Stimulated activated CD4-positive, alpha-beta T cell treated with anti-CD3 and anti-CD28 coated beads, Interleukin-1b, Interleukin-23, amount 100 ng/mL, for 1 hour (primary cell): ENCODE measurements at places on chromosomes 7 and 10.

DNA sequence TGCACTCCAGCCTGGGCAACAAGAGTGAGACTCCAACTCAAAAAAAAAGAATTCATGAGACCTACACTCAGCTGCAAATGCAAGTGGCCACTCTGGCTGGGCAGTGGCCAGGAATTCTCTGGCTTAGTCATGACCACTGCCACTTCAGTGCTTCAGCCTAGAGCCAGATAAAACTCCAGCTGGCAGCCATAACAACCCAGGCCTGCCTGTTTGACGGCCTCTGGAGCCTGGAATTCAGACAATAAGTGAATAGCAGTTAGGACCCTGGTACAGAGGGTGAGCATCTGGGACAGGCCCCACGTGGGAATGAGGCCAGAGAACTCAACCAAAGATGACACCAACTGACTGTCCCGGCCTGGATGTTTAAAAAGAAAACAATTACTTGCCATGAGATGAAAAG lies 18.9 kb downstream of the RCC1L start:
- DNase-seq: no peak

- no peak for DNase-seq
Measured at GRCh38 chr10:60944058-60944909, at the start of gene RHOBTB1. Gene RHOBTB1 (minus strand): TSS chr10:60944185. CDS start chr10:60911542, 32,643 bp downstream.

GRCh38 chr7:68697796-68698280 lies 900.4 kb upstream of the AUTS2 start:
- DNase-seq: no peak

DNA sequence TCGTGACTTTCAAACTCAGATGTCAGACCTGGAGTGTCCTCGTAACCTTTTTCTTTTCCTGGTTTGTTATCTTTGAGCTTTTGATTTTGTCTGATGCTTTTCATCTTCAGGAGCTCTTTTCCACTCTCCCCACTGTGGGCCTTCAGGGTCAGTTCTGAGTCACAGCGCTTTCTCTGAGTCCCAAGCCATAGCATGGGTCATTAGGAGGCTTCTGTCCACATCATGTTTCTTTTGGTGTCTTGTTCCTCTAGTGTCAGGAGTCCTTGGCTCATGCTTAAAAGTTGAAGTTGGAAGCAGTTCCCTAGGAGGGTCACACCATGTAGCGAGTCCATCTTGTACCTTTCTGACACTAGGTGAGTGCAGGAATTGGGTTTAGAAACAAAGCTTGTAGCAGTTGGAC lies 40.3 kb downstream of the DAGLB start:
- DNase-seq: no peak

DNA sequence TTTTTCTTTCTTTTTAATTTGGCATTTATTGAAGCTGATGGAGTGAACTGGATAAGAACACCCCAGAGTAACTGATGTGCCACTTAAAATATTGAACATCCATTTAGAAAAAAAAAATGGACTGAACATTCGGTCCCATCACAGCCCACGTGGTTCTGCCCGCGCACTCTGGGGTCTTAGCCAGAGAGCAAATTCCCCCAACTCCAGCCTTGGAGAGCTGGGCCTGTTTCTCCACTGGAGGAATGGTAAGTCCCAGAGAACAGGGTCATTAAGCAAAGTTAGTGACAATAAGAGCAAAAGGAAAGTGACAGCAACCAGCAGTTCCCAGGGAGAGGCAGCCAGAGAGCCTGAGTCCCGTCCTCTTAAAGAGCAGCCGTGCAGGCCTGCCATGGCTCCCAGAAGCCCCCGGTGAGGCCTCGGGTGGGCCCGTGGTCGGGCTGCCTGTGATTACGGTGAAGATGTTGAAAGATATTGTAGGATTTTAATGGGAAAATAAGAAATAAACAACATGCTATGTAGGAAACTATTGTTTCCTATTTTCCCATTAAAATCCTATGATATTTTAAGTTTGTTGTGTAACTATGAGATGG lies 487.9 kb upstream of the MKI67 start:
- DNase-seq: no peak

- DNase-seq: no peak
Measured at GRCh38 chr7:80619741-80620140, 18.7 kb upstream of the CD36 start.

DNA sequence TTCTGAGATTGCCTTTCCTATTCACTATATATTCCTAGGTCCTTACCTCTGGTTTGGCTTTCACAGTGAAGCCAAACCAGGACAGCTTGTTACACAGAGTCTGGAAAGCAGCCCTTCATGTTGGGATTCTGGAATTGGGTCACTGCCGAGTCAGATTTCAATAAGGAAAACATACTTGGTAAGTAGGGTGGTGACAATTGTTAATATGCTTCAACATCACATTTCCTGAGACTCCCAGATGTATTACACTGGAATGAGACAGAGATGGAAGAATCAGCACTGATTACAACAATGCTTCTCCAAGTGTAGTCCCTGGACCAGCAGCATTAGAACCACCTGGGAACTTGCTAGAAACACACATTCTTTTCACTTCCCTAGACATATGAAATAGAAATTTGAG lies 268.9 kb upstream of the SEMA3C start:
- no peak for DNase-seq

DNA sequence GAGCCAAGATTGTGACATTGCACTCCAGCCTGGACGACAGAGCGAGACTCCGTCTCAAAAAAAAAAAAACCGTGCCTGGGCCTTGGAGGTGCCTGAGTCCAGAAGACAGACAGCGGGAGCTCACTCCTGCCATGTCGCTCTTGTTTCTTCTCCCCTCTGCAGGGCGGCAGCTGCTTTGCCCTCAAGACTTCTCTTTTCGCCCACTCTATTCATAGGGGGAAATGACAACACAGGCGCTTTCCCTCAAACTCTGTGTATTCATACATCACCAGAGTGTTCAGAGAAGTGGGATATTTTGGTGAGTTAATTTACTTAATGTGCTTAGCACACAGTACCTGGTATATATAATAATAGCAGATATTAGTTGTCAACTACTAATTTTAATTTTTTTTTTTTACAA lies 44.5 kb downstream of the FOXK1 start:
- DNase-seq: no peak

- DNase-seq: no peak
Measured at GRCh38 chr7:32591938-32592337, 96.6 kb downstream of the AVL9 start.

DNA sequence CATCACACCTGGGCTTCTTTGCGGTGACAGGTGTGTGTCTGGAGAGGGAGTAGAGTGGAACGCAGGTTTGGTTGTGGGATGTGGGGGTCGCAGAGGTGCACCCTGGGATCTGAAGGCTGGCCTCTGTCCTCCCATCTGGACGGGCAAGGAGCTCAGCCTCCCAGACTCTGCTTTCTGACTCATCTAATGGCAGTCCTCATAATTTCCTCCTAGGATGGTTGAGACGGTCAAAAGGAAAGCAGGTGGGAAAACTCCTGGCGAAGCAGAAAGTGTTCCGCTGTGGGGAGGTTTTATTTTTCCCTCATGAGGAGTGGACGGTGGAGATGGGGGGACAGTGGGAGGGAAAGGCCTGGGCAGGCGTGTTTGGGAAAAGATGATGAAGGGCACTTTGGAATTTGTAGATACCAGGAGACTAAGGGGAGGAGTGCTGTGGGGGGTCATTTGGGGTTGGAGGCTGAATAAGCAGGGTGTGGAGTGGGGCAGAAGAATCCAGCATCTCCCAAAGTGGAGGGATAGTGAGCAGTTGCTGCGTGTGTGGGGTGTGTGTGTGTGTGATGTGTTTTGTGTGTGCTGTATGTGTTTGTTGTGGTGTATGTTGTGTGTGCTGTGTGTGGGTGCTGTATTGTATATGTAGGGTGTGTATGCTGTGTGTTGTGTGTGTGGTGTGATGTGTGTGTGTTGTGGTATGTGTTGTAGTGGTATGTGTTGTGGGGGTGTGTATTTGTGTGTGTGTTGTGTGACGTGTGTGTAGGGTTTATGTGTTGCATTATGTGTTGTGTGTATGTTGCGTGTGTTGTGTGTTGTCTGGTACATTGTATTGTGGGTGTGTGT lies 97.2 kb upstream of the PODXL start:
- DNase-seq: no peak
